Lung (tissue), 17 donors: ENCODE measurements at places on chromosomes 1 and 21. TPM values are rescaled to one million over a fixed set of nuclear protein-coding genes. Genes with fewer than 3 reads are reported as not detected.
A peak's percentile ranks its signal among the peaks of the same experiment; 100 is the strongest.

GRCh38 chr1:167149793-167150491, 56.1 kb downstream of the STYXL2 start:
- DNase-seq = no peak

PLA2G2D gene
- polyA plus RNA-seq = 0.06 TPM

TAS1R1 gene
- polyA plus RNA-seq = 0.08 TPM

DNA sequence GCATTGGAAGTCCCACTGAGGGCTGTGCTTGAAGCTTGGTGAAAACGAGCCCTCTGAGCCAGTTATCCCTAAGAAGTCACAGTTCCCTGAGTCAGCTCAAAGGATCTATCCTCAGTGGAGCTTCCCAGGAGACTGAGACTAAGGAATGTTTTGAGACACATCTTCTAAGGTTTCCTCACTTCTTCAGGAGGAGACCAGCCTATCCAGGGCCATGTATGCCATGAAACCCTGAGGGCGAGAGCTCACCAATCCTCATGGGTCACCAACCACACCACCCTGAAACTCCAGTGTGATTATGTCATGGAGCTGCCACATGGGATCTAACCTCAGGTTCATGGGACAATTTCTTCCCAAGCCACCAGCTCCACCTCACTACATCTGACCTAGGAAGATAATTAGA, 7.6 kb upstream of the TIE1 start:
- no peak for DNase-seq

PDE9A gene
- polyA plus RNA-seq = 5.3 TPM

LSM10 gene
- 70.6 TPM for polyA plus RNA-seq

GRCh38 chr1:28971980-28972771, 57.8 kb downstream of the EPB41 start:
- no peak for DNase-seq

GRCh38 chr1:61273861-61274260, 191.5 kb downstream of the NFIA start:
- no peak for DNase-seq

DNA sequence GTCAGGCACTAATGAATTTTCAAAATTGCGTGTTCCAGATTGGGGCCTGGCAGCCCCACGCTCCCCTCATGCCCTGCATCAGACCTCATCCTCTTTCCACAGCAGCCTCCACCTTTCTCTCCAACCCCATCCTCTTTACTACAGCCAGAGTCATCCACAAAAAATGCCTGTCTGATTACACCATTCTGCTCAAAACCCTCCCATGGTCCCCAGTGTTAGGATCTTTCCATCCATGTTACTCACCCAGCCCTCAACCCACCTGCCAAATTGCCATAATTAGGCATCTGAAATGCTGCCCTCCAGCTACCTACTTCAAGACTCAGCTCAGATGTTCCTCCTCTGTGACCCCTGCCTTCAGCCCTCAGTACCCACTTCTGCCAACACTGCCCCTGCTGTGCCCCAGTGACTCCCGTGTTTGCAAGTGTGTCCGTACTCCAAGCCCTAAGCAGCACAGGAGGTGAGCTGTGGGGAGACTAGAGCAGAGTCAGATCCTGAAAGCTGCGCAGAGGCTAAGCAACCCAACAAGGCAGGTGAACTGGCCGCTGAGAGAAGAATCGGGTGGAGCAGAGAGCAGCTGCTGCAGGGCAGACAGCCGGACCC, 715 bp upstream of the ARTN start:
- no peak for DNase-seq

GRCh38 chr1:109027841-109028240, 14.1 kb downstream of the WDR47 start:
- DNase-seq = no peak

GRCh38 chr21:14520535-14520934, 25.6 kb downstream of the SAMSN1 start:
- no peak for DNase-seq

DNA sequence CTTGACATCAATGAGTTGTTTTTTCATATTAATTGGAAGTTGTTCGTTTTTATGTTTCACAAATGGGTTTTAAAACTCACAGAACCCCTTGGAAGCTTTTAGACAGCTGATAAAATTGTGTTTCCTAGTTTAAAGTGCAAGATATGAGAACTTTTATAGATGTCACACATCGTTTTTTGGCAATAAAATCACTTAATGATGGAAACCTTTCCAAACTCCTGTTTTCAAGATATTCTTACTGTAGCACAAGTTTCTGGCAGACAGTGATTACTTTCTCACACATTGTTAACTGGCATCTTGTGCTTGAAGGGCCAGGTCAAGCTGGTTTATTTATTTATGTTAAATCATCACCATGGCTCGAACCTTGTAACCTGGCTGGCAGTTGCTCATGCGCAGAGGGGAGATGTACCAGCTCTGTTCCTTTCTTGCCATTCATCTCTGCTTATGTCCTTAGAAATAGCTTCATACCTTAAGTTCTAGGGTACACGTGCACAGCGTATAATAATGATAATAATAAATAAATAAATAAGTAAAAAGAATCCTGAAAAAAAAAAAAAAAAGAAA, 10.2 kb upstream of the RCAN1 start:
- DNase-seq = peak; percentile 69

GRCh38 chr1:153985341-153985912, 712 bp downstream of the RAB13 start:
- peak; percentile 46 for DNase-seq

GRCh38 chr1:180837020-180837419, 75.7 kb upstream of the KIAA1614 start:
- no peak for DNase-seq

DNA sequence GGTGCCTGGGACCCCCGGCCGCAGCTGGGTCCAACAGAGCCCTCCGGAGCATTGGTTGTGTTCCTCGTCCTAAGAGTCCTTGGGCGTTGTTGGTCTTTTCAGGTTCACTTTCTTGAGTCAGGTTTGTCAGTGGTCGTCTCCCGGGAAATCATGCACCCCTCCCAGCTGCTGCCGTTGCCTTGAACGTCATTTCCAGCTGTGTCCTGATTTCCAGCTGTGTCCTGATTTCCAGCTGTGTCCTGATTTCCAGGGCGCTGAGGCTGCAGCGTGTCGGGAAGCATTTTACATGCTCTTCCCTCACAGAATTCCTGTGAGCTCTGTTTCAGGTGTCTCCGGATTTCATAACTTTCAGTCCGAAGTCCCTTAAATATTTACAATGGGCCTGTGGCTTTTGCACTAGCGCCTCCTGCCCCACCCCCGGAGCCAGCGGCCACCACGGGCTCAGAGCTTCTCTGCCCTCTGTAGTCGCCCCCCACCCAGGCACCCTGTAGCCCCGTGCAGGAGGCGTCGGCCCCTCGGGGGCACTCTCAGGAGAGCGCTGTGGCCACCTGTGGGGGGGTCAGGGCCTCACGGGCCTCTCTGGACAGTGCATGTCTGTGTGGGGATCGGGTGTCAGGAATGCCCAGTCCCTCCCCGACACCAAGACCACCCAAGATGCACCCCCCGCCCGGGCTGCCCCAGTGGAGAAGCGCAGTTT, 66.7 kb downstream of the COL18A1 start:
- DNase-seq = peak; percentile 89

DNA sequence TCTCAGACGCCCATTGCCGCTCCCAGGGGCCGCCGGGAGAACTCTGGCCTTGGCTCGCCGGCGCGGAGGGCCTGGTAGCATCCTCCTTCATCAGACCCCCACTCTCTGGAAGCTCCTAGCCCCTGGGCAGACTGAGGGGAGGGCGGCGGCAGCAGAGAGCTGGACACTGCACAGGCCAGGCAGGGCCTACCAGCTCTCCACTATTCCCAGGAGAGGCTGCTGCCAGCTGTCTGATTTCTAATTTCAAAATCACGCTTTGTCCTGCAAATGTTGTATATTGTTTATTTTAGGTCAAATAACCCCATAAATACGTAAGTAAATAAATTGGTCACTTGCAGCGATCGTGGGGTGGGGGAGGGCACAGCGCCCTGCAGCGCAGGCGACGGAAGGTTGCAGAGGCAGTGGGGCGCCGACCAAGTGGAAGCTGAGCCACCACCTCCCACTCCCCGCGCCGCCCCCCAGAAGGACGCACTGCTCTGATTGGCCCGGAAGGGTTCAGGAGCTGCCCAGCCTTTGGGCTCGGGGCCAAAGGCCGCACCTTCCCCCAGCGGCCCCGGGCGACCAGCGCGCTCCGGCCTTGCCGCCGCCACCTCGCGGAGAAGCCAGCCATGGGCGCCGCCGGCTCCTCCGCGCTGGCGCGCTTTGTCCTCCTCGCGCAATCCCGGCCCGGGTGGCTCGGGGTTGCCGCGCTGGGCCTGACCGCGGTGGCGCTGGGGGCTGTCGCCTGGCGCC, at the start of gene MTARC1:
Gene MTARC1, plus strand, starts transcription at position 577 of the 732 bp plus-strand sequence. Its CDS starts 32 bp downstream, at position 609.
- DNase-seq = peak; percentile 81

DNA sequence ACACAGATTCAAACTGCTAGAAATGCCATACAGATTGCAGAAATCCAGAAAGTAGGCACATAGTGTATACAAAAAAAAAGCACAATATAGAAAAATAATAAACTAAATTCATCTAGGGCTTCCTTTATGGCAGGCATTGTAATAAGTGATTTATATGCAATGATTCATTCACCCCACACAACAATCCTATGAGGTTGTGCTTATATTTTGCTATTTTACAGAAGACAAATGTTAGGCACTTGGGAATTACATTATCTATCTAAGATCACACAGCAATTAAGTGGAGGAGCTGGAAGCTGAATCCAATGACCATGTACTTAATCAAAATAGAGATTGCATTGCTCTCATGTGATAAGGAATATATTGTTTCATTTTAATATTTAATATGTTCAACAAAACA, 225.7 kb upstream of the KCNK2 start:
- DNase-seq = no peak

IGSF21 gene
- polyA plus RNA-seq = 0.18 TPM

DNA sequence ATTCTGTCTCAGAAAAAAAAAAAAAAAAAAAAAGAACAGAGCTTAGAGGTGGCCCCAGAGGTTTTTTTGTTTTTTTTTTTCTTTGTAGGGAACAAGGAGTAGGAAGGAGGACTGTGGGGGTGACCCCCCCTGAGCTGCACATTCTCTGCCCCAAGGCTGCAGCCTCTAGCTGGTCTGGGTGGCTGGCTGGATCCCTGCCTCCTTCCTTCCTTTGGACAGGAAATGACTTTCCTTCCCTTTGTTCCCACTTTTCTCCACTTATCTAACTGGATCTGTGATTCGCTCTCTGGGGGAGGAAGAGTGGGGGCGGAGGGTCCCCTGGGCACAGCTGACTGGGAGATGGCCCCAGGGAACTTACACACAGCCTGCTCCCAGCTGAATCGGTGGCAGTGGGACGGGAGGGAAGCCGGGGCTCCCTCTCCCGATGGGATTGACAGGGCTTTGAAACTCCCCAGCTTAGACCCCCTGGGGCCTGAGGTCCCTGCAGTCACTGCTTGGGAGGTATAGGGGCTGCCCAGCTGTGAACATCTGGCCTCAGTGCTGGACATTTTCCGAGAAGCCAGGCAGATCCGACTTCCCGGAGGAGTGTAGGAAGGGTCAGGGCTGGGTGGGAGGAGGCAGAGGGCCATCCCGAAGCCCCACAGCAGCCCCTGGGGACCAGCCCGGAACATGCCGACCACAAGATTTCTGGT, 2.1 kb downstream of the FBLIM1 start:
- DNase-seq = peak; percentile 98

DNA sequence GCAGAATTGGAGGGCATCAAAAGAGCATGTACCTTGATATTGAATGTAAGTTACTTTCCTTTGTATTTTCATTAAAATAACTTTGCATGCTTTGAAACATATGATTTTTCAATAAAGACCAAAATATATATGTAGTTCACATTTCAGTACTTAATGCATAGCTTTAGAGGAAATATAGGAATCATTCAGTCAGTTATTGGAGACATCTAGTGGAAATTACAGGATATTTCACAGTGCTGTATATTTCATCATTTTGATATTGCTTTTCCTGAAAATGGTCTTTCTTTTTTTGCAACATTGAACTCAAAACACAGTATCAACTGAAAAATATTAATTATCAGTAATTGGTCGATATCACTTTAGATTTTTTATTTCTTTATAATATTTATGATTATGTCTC, 375.8 kb downstream of the NCAM2 start:
- peak; percentile 10 for DNase-seq

DNA sequence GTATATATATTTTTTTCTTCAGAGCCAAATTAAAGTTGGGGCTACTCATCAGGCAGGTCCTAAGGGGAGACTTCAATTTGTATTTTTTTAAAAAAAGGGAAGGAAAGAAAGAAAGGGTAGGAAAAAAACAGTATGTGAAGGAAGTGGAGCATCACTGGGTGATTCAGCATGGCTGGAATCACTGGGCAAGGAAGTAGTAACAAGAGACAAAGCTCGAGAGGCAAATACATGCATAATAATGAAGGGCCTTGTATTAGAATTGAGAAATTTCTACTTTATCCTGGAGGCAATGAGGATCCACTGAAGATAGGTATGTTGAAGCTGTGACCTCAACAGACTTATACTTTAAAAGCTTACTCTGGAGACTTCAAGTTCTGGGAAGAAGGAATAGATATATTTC, 184.4 kb downstream of the COQ8A start:
- no peak for DNase-seq

- DNase-seq = peak; percentile 14
These were observed 149.6 kb downstream of the DISC1 start for GRCh38 chr1:231776010-231776756.

GRCh38 chr1:58911841-58912499, 128.1 kb upstream of the JUN start:
- DNase-seq = no peak

GRCh38 chr1:117077267-117077666, 17.1 kb downstream of the TTF2 start:
- DNase-seq = no peak

GRCh38 chr1:235329139-235329902, 951 bp downstream of the GGPS1 start:
- no peak for DNase-seq

CDC20 gene
- polyA plus RNA-seq = 5.6 TPM

GRCh38 chr1:162550925-162551324, 10.6 kb upstream of the UAP1 start:
- no peak for DNase-seq
